GM23248 (cell line): ENCODE measurements at places on chromosomes 1 and 21.

- peak; percentile 97 for DNase-seq
- H3K27me3 ChIP-seq: no peaks in the 10 kb centered on the region
- peak overlapping the region; percentile 69 for H3K4me3 ChIP-seq
- H3K4me1 ChIP-seq: peaks cover 27% of the 10 kb centered on the region
- peak overlapping the region; percentile 97 for H3K27ac ChIP-seq
- H3K36me3 ChIP-seq: no peaks in the 10 kb centered on the region
Observed at GRCh38 chr1:31944205-31945089, 6.3 kb upstream of the PTP4A2 start.

- no peak for DNase-seq
- no peaks in the 10 kb centered on the region for H3K4me1 ChIP-seq
- no peaks in the 10 kb centered on the region for H3K27me3 ChIP-seq
Observed at GRCh38 chr21:37530901-37531351, 164.4 kb downstream of the DYRK1A start.

- no peak for DNase-seq
- no peak overlapping the region for H3K4me3 ChIP-seq
Observed at GRCh38 chr1:169109561-169110134, 3.2 kb downstream of the ATP1B1 start.

GRCh38 chr1:159177272-159177907, 6.0 kb downstream of the CADM3 start:
- peaks cover 6% of the 10 kb centered on the region for H3K27me3 ChIP-seq
- DNase-seq: peak; percentile 74
- H3K4me1 ChIP-seq: no peaks in the 10 kb centered on the region
- no peaks in the 10 kb centered on the region for H3K36me3 ChIP-seq
